Tongue (tissue), 3 donors: ENCODE measurements at places on chromosomes 3 and 15. TPM values are rescaled to one million over a fixed set of nuclear protein-coding genes. Genes with fewer than 3 reads are reported as not detected.

GRCh38 chr3:15606434-15606891, 4.9 kb downstream of the BTD start:
- no peak for DNase-seq

- DNase-seq, result no peak
These were observed 62.4 kb upstream of the DAZL start for GRCh38 chr3:16667633-16668032.

DNA sequence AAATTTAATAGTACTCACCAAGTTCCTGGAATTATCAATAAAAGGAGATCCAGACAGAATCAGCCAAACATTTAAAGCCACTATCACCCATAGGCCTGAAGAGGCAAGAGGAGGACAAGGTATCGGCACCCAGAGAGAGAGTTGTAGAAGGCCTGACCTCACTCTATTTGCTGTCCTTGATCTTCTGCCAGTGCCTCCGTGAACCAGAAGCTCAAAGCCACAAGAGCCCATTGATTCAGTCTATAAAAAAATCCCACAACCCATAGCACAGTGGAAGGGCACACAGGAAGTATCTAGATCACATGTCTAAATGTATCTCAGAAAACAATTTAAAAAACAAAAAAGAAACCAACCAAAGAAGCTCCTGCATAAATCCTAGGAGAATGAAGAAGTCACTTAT, 68.6 kb upstream of the FAM174B start:
- DNase-seq, result no peak

DNA sequence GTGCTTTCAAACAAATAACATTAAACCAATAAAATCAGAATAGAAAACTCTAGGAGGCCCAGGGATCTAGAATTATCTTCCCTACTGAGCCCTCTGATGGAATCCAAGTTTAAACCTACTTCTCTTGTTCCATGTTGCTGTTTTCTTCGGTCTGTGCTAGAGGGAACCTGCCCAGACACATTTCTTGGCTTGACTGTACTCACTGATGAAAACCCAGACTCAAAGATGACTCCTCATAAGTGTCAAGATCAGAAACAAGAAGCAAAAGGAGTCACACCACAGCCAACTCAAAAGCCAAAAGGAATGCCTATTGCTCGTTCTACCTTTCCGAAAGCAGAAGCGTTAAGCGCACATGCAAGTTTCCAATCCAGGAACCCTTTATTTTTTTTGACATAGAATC, 31.6 kb downstream of the SCAP start:
- peak; percentile 37 for DNase-seq

DNA sequence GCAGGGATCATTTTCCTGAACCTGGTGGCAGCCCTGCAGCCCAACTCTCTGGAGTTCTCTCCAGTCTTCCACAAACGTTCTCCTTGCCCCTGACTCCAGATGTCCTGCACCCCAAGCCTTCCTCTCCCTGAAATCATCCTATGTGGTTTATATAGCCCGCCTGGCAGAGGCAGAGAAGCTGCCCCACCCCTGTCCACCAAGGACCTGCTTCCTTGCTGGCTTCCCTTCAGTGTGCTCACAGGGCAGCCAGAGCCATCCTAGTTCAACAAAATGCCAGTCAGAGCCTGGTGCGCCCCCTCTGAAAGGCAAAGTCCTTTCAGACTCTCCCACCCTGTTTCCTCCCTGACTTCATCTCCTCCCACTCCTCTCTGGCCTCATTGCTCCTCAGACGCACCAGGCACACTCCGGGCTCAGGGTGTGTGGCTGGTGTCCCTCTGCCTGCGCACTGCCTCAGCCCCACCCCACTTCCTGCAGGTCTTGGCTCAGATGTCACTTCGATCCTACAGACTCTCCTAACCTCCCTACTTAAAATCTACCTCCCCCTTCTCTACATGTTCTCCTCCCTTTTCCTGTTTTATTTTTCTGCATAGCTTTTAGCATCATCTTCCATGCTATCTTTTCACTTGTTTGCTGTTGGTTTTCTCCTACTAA, 5.9 kb downstream of the KBTBD13 start:
- DNase-seq, result no peak

DNA sequence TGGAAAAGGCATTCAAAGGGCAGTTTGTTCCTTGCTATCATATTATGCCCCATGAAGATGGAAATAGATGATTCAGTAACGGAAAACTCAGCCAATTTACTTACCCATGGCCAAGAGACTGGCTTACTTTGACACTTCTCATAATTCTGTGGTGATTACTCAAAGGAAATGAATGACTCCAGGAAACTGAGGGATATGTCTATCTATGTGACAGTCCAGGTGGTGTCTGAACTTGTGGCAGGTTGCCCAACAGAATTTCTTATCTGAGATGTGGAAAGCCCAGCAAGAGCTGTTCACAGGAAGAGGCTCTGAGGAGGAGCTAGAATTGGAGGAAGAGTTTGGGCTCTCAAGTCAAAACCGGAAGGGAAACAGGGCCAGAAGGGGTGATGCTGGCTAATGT, 91.2 kb downstream of the KCNAB1 start:
- DNase-seq, result no peak

- DNase-seq, result no peak
These were observed 36.0 kb upstream of the RASA2 start for GRCh38 chr3:141450727-141451375.

DNA sequence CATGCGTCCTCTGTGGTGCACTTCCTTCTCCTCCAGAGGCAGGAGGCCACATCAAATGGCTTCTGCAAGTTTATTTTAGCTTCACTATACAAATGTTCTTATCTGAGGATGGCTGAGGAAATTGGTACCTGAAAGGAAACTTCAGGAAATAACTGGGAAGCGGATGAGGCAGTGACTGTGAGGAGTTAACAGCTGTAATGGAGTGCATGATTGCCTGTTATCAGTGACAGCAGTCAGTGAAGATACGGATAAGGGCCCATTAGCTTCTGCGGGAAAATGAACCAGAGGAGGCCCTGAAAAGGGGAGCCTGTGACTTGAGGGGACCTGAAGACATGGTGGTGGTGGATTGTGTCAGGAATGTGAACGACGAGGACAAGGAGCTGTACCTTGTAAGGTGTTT, 51.8 kb downstream of the SPATA16 start:
- DNase-seq, result no peak

DNA sequence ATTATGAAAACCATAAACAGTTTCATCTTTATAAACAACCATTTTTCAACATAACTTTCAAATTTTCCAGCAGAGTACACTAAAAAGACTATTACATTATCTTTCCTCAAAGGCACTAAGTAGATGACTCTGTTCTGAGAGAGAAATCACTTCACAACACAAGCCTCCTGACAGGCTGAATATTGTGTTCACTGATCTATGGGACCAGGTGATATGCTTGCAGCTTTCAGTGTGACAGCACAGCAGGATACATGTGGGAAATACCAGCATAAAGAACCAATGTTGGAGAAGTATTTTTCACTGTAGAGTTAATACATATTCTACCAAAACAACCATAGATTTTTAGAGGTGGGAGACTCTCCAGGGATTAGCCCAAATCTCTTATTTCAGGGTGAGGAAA, 350.6 kb downstream of the PLCL2 start:
- no peak for DNase-seq

The ZNF80 gene
- not detected for total RNA-seq

DNA sequence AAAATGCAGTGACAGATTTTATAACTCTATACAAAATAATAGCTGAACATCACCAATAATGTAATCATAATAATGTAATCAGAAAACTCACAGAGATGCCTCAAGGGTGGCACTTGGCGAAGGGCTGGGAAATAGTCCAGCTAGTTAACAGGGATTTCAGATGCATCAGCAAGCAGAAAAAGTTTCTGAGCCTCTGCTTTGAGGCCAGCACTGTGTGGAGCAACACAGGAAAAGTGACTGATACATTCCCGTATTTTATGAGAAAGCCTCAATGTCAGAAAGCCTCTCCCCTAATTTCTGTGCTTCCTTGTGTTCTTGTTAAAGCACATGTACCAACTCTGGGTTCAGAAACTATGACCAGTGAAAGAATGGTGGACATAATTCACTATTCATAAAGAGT, 304.8 kb downstream of the VPS13C start:
- DNase-seq, result no peak

DNA sequence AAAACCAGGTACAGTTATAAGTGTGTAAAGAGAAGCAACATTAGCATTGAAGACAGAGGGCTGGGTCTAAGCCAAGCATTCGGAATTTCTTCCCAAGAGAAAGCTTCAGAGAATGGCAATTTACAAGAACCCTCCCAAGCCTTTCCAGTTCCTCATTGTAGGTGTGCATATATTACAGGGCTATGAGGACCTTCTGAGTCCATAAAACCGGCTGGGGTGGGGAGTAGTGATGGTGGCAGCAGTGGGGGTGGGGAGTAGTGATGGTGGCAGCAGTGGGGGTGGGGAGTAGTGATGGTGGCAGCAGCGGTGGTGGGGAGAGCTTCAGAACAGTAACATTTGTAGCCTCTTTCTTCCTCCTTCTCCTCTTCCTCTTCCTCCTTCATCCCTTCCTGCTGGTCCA, 368.7 kb upstream of the UMPS start:
- DNase-seq, result no peak

DNA sequence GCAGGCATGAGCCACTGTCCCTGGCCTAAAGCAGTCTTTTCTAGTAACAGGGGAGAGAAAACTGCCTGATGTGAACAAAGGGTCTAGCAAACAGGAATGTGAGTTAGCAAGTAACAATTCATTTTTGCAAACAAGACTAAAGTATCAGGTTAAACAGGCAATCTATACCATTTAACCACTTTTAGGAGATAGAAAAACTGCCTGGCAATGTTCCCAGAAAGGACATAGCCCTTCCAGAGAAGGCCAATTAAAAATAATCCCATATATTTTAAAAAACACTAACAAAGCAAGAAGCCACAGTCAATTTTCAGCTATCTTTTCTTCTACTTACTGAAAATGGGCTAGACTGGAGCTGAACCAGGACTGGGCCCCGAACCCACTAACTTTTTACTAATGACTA, 6.3 kb downstream of the RBSN start:
- DNase-seq, result no peak

- DNase-seq, result no peak
These were observed 36.9 kb downstream of the PLS1 start for GRCh38 chr3:142633073-142633472.

- DNase-seq, result no peak
These were observed 775 bp downstream of the TTC21A start for GRCh38 chr3:39108200-39108710.

GRCh38 chr15:78085928-78086327, 6.4 kb upstream of the SH2D7 start:
- peak; percentile 66 for DNase-seq

- DNase-seq, result no peak
These were observed 15.0 kb downstream of the TIGIT start for GRCh38 chr3:114308830-114309229.

The CATSPER2 gene
- 0.51 TPM for total RNA-seq

DNA sequence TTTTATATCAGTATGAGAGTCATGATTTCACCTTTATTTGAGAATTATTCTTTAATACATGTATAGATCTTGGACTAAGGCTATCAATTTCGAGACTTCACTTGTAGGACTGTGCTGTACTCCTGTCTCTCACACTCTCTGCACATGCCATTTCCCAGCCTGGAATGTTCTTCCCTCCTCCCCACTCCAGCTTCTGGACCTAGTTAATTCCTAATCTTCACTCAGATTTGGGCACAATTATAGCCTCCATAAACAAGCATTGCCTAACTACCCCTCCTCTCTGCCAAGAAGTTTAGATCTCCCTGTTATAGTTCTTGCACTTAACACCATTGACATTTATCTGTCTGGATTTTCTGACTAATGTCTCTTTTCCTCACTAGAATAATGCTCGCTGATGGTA, 88.3 kb downstream of the FHIT start:
- no peak for DNase-seq

The CCDC32 gene
- 21.5 TPM for total RNA-seq

DNA sequence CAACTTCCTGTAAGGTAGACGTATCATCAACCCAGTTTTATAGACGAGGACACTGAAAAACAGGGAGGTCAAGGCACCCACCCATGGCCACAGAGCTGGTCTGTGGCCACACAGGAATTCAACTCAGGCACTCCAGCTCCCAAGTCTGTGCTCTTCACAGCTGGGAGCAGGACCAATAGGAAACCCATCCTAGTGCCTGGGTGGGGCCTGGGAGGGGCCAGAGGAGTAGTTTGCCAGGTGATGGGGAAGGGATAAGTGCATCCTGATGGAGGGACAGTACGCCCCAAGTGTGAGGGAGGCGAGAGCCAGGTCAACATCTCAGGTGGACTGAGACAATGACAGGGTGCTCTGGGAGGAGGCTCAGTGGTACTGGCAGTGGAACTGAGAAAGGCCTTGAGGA, 22.0 kb downstream of the KIF9 start:
- no peak for DNase-seq

The STRIT1 gene
- total RNA-seq, result 3.9 TPM

GRCh38 chr3:34856081-34856947, 783.0 kb upstream of the ARPP21 start:
- DNase-seq, result peak; percentile 77

DNA sequence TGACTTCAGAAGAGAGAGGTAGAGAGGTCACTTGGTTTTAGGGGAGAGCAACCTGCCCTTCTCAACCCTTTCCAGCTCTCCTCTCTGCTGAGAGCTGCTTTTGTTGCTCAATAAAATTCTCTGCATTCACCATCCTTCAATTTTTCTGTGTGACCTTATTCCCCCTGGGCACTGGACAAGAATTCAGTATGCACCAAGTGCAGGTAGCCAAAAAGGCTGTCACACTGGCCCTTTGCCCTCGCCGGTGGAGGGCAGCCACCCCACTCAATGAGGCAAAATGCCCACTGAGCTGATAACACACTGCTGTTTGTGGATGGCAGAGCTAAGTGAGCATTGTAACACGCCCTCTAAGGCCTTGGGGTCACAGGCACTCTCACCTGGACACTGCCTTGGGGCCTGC, 12.9 kb downstream of the PGBD4 start:
- no peak for DNase-seq

- no peak for DNase-seq
These were observed 8.4 kb upstream of the RTP1 start for GRCh38 chr3:187188931-187189330.

The HRG gene
- total RNA-seq, result not detected

DNA sequence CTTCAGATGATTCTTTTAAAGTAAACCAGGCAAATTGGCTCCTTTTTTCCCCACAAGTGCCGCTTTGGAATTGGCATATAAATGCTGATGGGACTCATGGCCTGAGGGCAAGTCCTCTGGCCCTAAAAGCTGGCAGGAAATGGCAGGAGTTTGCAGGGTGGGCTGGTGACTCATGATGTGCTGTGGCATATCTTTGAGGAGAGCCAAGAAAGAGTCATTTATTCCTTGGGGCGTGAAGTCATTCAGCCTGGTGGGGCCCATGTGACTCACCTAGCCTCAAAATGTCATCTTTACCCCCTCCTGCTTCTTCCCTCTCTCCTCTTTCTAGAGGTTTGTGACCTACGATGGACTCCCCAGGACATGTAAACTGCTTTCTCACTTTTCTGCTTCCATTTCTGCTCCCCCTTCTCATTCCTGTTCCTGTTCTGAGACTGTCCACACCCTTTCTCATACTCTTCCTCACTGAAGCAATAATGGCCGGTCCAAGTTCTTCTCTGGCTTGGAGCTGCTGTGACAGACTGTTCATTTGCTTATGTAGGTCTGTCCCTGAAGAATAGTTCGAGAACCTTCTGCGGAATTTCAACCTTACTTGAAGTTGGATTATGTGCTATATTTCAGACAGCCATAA, 326.1 kb downstream of the SATB1 start:
- no peak for DNase-seq

The CHRNA7 gene
- total RNA-seq, result 2.8 TPM

GRCh38 chr3:154956815-154957214, 123.3 kb upstream of the MME start:
- DNase-seq, result no peak
